Activated naive CD8-positive, alpha-beta T cell treated with anti-CD3 and anti-CD28 coated beads, Interleukin-2, amount 10 ng/mL, durations not matched to agents 7 days and 5 days (primary cell): ENCODE measurements at places on chromosomes 1 and 21.

GRCh38 chr1:192225266-192225665 lies 67.0 kb downstream of the RGS18 start:
- DNase-seq: no peak

- peak; percentile 43 for DNase-seq
Observed at GRCh38 chr1:182087304-182087703, 25.8 kb upstream of the ZNF648 start.

- DNase-seq: no peak
Observed at GRCh38 chr1:175380521-175381300, 188.1 kb upstream of the KIAA0040 start.

DNA sequence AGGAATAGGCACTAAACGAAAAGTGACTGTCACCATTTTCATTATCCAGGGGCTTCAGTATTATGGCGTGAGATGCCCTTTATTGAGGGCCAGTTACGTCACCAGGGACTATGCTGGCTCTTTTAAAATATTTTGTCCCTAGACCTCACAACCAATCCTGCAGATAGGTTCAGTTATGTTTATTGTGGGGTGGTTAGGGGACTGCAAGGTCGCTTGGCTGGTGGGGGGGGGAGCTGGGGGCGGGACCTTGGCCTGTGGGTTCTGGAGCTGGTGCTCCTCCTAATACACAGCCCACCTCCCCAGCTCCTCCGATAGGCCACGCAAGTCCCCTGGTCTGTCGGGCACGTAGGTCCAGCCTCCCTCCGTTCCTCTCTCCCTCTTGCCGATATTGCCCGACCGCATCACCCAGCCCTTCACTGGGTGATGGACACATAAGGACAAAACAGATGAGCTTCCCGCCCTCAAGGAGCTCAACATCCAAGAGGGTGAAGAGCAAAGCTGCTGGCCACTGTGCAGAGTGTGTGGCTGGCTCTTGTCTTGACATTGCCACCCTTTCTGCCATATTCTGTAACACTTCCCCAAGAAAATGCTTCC lies 271.8 kb downstream of the MATN1 start:
- DNase-seq: no peak

DNA sequence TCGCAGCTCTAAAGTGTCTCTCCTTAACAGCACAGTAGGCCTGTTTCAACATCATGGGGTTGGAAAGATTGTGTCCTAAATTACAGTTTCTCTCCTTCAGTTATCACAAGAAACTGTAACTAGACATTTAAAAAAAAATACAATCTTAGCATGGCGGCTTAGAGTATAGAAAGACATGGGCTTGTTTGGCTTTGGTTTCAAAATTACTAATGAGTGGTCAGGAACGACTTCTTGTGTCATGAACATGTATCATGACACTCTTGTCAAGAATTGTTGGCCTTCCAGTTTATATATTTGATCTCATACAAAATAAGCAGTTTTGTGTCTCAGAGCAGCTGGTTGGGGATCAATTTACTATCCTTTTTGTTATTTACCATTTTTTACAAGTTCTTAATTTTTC lies 2.1 kb downstream of the GJA8 start:
- no peak for DNase-seq

DNA sequence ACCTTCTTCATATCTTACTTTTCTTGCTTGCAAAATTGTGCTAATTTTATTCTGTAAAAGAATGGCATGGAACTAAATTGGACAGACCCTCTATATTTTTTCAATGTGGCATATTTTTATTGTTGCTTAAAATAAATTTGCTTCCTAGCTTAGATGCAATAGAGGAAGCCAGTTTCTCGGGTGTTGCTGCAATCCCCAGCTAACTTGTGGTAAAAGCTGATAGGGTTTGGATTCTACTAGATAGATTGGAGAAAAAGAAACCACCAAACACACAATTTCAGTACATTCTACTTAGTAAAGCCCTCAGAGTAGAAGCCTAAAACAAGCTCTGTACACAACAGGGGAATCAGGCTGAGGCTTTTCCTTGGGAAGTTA lies 49.5 kb upstream of the GCLM start:
- DNase-seq: no peak

GRCh38 chr1:59199719-59200376 lies 97.0 kb upstream of the FGGY start:
- no peak for DNase-seq

GRCh38 chr1:232599178-232600041 lies 30.5 kb downstream of the SIPA1L2 start:
- no peak for DNase-seq

DNA sequence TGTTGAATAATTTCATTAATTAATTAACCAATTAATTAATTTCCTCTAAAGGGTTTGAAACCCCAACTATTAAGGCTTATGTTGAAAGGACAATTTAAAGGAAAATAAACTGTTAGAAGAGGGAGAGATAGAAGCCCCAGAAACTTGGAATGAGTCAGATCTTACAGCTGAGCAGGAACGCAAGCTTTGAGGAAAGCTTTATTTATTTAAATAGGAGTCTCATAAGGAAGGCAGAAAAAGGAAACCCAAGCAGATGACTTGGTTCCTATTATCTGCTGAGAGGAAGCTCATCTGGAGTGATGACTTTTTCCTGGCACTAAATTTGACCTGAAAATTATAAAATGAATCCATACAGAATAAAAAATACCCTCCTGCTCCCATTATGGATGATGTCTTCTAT lies 105.1 kb downstream of the ROR1 start:
- DNase-seq: no peak

GRCh38 chr1:154748405-154748775 lies 121.7 kb downstream of the KCNN3 start:
- no peak for DNase-seq

DNA sequence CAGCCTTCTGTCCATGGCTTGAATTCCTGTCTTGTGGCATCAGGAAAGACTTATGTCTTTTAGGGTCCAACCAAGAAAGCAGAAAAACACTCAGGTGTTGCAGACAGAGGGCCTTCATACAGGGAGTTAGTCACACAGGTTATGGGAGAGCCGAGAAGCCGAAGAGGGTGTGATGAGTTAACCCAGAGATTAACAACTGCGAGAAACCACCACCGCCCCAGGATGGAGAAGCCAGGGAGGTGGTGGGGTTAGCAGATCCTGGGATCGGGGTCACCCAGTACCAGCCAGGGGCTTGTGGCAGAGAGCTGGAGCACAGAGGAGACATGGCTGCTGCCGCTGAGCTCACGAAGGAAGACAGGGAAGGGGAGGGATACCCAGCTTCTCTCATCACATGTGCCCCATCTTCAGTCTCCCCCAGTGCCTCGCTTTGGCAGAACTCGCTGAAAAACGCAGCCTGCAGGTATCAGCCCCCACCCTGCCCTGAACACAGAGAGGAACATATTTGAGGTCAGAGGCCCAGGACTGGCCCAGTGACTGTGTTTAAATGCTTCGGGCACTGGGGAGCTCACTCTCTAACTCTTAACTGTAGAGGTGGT lies 58.7 kb downstream of the RUNX3 start:
- no peak for DNase-seq

GRCh38 chr1:111745675-111746613 lies 6.7 kb upstream of the INKA2 start:
- DNase-seq: no peak

DNA sequence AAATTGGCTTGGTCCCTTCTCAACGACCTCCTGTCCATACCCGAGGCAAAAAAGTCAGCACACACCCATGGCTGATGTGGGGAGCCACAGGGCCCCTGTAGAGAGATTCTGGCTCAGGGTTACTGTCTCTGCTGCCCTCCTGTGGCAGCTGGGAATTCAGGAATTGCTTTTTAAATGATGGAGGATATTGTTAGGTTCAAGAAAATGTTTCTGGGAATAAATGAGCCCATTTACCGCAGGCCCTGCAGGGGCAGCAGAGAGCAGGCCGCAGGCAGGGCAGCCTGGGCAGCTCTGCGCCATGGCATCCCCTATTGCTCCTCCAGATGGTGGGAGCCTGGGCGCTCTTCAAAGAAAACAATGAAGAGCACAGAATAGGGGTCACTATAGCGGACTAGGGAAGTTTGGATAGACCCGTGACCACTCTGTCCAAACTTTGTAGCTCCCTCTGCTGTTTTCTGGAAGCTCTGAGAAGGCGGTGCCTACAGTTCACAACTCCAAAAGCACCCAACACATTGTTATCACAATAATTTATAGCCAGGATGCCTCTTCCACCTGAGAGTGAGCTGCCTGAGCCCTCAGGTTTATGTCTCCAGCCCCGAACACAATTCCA lies 201.1 kb downstream of the BACH1 start:
- no peak for DNase-seq

DNA sequence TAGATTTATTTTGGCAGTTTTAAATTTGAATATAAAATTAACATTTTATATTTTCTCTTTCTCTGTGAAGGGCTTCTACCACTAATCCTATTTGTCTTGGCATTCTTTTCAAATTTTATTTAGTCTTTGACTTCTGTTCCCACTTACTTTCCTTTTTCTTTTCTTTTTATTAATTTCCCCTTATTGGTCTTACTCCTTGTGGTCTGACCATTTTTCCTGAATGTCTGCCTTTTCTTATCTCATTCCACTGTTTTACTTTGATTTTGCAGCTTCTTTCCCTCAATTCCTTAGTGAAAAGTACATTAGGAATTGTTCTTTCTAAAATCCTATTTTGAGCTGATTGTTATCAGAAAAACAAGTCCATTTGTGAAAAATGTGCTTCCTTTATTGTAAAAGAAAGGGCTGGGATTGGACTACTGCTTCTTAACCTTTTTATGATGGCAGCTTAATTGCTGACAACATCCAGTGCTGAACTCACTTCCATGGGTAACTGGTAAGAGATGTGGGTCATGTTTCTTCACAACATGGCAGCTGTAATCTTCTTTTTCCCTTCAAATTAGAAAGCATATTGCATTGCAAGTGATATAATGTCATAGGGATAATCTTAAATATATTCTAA lies 284.6 kb downstream of the DNM3 start:
- DNase-seq: no peak

DNA sequence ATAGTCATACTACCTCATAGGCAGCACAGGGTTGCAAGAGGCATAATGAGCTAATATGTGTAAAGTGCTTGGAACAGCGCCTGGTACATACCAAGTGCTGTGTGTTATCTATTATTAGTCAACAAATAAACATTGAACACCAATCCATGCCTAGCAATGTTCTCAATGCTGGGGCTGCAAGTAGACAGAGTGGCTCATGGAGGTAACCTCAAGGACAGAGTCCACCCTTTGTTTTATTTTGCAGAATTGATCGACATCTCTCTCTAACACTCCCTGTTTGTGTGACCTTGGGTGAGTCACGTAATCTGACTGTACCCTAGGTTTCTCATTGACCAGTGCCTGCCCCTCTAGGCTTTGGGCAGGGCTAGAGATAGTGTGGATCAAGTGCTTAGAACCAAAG lies 164.0 kb upstream of the KLHDC7A start:
- DNase-seq: no peak

- no peak for DNase-seq
Observed at GRCh38 chr1:178644308-178645120, 80.5 kb upstream of the RALGPS2 start.

DNA sequence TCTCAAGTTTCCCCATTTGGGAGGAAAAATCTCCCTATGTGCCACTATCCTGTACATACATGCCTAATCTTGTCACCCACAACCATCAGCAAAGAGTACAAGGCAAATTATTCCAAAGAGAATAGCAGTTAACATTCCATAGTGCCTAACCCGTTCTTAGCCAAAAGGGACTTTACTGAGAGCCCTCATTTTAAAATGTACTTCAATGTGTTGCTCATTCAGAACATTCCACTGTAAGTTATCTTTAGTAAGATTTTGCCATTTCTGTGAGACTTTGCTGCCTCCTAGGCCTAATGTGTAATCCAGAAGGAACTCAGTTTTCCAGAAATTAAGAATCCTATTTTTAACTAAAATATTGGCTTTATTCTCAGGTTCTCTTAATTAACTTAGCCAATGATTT lies 11.3 kb upstream of the MRPL55 start:
- no peak for DNase-seq

DNA sequence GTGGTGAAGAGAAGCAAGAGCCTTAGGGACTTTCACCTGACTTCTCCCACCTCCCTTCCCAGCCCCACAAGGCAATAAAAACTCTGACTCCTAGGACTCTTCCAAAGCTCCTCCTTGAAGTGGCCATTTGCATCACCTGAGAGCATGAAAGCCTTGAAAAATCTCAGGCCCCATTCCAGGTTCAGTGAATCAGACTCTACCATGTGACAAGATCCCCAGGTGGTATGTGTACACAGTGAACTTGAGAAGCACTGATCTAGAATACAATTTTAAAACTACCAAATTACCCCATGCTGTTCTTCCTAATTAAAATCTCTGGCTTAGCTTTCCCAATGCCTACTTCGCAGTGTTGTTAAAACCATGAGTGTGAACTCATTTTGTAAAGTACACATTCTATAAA lies 195.1 kb upstream of the SAMSN1 start:
- no peak for DNase-seq

DNA sequence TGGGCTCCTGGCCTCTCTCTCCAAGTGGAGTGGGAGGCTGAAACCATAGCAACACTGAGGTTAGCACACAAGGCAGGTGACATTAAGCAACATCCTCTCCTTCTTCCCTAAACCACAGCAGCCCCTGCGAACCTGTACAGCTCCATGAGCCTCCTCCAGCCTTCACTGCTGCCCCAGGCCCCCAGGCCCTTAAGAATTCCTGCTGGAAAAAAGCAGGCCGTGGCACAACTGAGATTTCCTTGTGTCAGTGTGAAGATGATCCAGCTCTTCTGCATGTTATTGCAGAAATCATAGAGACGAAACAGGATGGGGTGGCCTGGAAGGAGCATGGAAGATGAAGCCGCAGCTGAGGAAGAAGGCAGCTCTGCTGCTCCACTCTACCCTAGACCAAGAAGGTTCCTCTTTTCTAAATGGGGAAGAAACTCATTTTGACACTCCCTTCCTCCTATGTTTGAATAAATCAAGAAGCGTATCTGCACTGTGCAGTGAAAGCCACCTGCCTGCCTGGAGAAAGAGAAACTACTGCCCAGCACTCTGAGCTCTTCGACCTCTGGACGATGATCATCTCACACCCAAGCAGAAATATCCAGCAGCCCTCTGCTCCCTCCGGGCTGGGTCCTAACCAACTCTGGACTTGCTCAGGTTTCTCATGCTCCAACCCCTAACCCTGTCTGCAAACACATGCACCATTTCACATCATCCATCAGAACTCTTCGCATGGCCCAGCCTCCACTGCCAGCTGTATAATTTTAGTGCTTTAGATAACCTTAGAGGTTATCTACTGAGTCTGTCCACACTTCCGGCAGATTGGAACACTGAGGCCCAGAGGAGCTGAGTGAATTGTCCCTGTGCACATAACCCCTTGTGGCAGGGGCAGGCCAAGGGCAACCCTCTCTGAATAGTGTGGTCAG lies 20.7 kb downstream of the SH3BP5L start:
- DNase-seq: no peak

DNA sequence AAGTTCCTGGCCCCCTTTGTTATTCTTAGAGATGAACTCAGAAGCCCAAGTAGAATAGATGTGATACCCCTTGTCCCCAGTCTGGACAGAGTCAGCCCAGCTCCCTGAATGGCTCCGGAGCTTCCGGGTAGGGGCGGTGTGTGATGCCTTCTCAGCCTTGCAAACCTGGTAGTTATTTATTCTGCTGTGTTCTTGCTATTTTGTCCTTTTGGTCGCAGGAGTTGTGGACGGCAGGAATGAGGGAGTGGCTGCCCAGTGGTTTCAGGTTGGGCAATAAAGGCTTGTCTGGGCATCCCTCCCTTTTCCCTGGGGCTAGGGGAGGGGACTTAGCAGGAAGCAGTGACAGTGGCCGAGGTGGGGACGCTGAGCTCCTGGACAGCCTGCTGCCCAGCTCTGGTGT lies 2.8 kb downstream of the PTPRU start:
- no peak for DNase-seq

- DNase-seq: peak; percentile 15
Observed at GRCh38 chr1:43536196-43536863, 5.6 kb downstream of the PTPRF start.
